ENCODE measurements at places on chromosomes 16 and 17.

GRCh38 chr16:89071686-89072547 is 21.7 kb upstream of the ACSF3 start:
- peak; percentile 95 for DNase-seq

GRCh38 chr17:74812109-74813009 is 36.2 kb upstream of the NAT9 start:
- DNase-seq, result no peak

- DNase-seq, result no peak
Observed at GRCh38 chr17:17321356-17322025, 18.3 kb downstream of the NT5M start.

- DNase-seq, result peak; percentile 83
Observed at GRCh38 chr17:65055708-65056638, 567 bp downstream of the GNA13 start.

DNA sequence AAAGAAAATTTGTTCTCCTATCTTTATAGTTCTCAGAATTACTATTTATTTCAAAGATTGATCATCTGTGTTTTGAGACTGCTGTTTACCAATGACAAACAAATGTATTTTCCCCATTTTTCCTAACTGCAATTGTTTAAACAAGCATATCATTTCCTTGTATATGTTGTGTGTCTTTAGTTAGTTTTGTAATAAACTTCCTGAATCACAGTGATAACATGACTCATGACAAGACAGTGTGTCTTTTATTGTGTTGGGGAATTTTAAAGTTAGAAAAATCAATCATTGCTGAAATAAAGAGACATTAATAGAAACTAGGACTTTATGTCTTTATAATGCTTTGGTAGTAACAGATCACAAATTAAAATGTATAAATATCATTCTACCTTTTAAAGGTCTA is 348.5 kb downstream of the KCNJ2 start:
- no peak for DNase-seq

- no peak for DNase-seq
Observed at GRCh38 chr17:76188213-76189016, 47.4 kb upstream of the FOXJ1 start.
